ENCODE measurements at places on chromosomes 1 and 21.

DNA sequence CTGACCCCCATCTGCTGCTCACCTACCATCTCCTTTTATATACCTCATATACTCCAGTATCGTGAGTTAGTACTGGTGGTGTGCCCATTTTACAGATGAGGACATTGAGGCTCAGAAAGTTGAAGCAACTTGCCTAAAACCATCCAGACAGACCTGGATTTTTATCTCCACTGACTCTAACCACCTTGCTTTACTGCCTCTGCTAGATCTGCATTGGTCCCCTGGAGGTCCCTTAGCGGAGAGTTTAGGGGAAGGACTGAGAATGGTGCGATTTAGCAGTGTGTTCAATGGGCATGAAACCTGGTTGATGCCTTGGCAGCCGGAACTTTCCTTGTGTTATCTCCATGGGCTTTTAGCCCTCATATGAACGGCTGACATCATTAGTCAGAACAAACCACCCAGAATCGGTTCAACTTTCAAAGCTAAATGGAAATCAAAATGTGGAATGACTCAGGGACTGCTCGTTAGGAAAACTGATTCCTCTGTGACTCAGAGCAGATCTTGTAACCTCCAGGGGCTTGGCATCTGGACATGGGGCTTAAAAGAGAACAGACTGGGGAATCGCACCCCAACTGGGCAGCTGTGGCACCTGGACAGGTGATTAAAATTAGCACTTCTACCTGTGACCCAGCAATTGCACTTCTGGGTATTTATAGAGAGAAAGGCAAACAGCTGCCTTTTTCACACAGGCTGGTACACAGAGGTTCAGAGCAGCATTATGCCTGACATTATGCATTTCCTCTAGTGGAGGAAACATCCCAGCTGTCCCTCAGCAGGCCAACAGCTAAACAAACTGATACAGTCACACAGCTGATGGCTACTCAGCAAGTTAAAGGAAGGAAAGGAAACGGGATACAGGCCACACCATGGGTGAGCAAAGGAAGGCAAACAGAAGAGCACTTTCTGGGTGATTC is 25.3 kb downstream of the TMEM51 start:
- DNase-seq, result no peak

GRCh38 chr1:235101558-235102258 is 26.9 kb downstream of the TOMM20 start:
- DNase-seq, result no peak

DNA sequence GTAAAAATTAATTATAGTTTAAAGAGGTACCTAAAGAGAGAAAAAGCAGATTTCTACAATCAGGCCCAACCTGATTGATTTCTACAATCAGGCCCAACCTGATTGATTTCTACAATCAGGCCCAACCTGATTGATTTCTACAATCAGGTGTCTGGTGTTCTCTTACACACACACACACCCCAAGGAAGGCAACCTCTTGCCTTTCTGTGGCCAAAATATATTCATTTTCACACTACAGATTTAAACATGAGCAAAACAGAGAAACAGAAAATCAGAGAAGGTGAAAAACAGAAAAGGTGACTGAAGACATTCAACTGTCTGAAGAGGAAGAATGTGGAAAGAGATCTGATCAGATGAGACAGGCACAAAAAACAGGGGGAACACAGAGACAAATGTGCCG is 104.5 kb downstream of the SMYD2 start:
- DNase-seq, result no peak

- DNase-seq, result peak; percentile 52
Measured at GRCh38 chr1:25503551-25504426, 39.6 kb upstream of the LDLRAP1 start.

DNA sequence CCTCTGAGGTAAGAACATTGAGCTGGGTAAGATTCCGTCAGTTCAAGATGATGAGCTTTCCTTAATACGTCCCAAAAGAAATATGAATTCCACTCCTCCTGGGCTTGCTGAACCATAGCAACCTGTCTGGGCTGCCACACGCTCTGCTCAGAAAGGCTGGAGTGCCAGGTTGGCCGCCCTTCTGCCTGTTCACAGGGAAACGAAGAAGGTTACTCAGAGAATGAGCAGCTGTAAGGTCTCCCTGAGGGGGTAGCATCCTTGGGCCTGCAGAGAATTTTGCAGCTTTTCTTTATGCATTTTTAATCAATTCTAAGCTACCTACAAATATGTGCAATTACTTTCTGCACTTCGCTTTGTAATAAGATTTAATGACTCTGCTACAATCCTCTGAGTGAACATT is 130.7 kb upstream of the BACE2 start:
- no peak for DNase-seq

Data from stimulated activated CD4-positive, alpha-beta T cell treated with anti-CD3 and anti-CD28 coated beads, TNF-alpha, amount 100 ng/mL, for 1 hour (primary cell).